T-helper 9 cell (primary cell): ENCODE measurements at places on chromosomes 3 and 15.

- no peak for DNase-seq
These were observed 31.9 kb upstream of the SMAD6 start for GRCh38 chr15:66670175-66670574.

DNA sequence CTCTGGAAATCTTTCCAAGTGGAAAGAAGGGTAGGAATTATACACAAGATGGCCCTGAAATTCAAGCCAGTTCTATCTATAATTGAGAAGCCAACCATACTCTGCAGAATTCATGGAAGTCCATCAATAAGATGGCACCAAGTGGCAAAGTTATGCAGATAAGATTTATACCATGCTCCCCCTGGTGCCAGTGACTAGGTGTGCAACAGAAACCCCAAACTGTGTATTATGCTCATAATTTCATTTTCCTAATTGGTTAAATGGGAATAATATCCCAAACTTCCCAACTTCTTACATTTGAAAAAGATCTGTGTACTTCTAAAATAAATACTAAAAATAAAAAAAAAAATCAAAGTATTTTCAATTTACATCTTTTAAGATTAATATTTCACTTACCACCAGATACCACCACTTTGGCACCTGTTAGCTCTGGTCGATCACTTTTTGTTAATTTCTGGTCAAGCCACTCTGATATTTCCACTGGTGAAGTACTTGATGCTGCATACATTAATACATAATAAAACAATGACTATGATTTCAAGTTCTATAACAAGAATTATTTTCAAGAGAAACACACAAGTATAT lies 25.9 kb downstream of the ETFA start:
- DNase-seq: no peak

DNA sequence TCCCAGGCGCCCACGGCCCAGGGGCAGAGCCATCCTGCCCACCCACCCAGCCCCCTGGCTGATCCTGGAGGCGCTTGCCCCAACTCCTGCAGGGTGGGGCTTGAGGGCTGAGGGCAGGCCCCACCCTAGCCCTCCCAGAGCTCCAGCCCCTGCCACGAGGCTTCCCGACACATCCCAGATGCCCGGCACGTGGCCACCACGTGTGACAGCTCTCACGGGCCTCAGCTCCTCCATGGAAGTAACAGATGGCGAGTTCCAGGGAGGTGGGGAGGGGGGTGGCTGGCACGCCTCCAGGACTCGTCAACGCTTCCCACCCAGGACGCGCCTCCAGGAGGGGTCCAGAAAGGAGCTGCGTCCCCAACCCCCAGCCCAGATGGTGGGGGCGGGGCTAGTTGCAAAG lies 29.1 kb downstream of the PLXND1 start:
- no peak for DNase-seq

DNA sequence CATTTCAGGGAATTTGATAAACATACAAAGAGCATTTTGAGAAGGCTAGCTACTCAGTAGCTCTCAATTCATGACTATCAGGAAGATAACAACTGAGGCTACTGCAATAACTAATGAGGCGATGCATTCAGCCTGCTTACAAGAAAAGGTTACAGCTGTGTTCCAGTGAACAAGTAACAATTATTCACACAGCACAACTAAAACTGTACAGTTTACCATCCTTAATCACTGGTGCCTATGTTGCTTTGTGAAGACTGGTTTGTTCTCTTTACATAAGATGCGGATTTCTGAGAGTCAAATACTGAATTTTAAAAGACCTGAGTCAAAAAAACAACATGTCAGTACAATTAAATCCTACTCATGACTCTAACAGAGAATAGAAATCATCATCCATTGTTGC lies 526.3 kb downstream of the OTOL1 start:
- DNase-seq: no peak

GRCh38 chr3:36647423-36647853 lies 116.9 kb downstream of the DCLK3 start:
- DNase-seq: no peak

- peak; percentile 30 for DNase-seq
These were observed 51.7 kb downstream of the ARNT2 start for GRCh38 chr15:80455668-80456442.

GRCh38 chr15:67809441-67809840 lies 15.9 kb upstream of the SKOR1 start:
- DNase-seq: no peak
